ENCODE measurements at places on chromosomes 3 and 15.

DNA sequence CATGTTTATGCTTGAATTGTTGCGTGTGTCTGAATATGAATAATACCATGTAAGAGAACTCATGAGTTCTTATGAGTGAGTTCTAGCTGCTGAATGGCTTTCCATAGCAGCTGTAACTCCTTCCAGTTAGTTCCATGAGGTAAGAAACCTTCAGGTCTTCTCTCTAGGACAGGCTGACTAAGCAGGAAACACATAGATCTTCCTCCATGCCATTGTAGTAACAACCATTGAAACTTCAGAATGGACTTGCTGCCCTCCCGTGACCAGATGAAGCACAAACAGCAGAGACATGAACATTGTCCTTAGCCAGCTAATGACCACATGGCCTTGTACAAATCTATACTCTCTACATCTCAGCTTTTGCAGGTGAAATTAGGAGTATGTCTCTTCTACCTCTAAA lies 200.0 kb downstream of the ZNF385D start:
- DNase-seq = no peak

GRCh38 chr15:50753463-50753862 lies 12.0 kb downstream of the SPPL2A start:
- DNase-seq = no peak

- no peak for DNase-seq
These were observed 997.8 kb upstream of the CFAP20DC start for GRCh38 chr3:60047426-60048200.

GRCh38 chr3:150495563-150496168 lies 50.6 kb downstream of the SERP1 start:
- DNase-seq = peak; percentile 63

DNA sequence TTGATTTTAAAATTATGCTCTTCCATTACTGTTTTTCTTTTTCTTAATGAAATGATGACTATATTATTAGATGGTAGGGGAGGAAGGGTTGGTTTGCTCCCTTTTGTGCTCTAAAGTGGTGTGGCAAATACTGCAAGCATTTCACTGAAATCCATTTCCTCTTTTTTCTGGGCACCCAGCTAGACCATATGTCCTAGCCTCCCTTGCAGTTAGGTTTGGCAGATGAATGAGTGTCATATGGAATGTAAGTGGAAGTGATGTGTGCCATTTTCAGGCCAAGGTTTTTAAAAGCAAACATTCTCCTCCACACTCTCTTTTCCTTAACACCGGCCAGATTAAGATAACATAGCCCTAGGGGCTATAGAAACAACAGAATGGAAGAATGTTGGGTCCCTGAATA lies 363.0 kb downstream of the FGF12 start:
- DNase-seq = no peak

GRCh38 chr3:48436855-48437254 lies 3.1 kb downstream of the CCDC51 start:
- DNase-seq = no peak

DNA sequence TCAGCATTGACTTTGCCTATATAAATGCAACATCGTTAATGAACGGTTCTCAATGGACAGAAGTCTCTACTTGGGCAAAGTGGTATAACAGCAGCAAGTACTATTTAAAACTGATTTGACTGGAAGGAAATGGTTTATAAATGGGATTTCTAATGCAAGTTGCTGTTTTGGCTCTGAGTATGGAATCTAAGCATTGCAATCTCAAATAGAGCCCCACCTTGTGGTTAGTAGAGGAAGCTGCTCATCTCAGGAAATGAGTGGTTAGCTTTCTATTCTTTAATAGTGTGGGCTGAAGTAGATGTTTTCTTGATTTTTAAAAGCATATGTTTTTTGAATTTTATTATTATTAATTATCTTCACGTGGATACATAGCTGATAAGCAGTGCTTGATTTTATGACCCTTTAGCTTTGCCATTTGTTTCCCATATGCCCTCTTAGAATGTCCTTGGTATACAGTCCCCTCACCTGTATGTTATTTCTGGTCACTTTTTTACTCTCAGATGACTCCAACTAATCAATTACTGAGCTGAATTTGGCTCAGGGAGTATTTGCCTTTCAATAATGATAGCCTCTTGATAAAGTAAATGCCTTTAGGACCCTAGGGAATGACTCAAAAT lies 67.1 kb downstream of the OXSM start:
- peak; percentile 57 for DNase-seq

GRCh38 chr3:41328926-41329325 lies 129.6 kb downstream of the CTNNB1 start:
- no peak for DNase-seq

DNA sequence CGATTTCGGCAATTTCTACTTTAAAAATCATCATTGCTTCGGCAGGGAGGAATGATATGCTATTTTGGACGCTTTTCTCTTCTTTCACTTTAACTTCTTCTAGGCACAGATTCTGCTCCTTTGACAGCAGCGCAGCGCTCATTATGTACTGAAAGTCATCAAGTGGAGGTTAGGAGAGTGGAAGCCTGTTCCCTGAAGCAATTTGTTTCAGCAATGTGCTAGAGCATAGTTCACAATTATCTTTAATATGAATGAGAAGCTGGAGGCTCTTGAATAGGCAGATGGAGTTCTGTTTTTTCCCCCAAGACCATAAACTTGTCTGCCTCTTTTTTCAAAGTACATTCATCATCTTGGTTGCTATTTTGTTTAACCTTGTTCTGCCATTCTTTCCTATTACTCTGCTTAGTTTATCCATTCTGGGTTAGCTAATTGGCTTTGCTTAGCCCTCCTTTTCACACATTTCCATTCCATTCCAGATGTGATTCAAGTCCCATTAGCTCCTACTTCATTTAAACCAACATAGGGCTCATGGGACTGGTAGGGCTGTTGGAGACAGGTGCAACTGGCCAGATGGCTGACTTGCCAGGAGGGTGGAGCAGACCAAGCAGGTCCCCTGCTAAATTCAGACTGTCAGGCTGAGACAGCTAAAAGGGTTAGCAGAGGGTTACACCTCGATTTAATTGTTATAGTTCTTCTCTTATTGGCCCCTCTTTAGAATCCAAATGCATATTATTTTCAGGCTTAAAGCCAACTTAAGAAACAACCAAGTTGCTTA lies 534.7 kb upstream of the CBLB start:
- DNase-seq = no peak

DNA sequence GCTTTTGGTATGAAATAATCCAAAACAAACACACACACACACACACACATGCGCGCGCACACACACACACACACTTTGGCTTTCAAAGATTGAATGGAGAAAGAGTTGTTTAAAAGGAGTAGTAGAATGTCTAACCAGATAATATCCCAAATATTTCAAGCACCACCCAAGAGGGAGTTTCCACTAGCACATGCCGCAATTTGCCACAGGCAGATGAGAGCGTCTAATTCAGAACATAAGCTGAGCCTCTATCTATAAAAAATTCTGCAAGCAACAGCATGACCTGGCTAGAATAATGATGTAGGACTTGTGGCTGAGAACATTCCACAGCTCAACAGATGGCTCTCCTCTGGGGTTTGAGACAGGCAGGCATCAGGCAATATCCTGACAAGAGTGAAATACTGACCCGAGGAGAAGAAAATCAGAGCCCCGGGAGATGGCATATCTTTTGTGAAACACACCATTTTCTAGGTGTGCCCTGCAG lies 302.5 kb upstream of the GADL1 start:
- DNase-seq = no peak

GRCh38 chr3:76024640-76025039 lies 239.3 kb upstream of the ZNF717 start:
- DNase-seq = no peak

GRCh38 chr15:39086641-39087040 lies 494.2 kb upstream of the THBS1 start:
- DNase-seq = no peak

GRCh38 chr3:187567661-187568121 lies 102.5 kb downstream of the SST start:
- no peak for DNase-seq

GRCh38 chr3:61358364-61358763 lies 107.1 kb upstream of the FHIT start:
- peak; percentile 1 for DNase-seq

DNA sequence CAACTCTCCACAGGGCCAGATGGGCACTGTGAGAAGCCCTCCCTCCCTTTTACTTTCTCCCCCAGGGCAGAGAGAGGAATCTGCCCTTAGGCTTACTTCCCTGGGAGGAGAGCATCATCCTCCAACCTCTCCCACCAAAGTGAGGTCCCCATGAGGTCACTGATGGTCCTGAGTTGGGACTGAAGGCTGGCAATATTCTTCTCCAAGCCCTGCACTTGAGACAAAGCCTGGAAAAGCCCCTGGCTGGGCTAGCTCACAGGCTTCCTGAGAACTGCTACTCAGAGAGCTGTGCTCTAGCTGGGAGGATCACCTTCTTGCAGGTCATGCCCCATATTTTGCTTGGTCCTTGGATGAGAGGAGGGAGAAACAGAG lies 110.0 kb upstream of the MEF2A start:
- DNase-seq = no peak

DNA sequence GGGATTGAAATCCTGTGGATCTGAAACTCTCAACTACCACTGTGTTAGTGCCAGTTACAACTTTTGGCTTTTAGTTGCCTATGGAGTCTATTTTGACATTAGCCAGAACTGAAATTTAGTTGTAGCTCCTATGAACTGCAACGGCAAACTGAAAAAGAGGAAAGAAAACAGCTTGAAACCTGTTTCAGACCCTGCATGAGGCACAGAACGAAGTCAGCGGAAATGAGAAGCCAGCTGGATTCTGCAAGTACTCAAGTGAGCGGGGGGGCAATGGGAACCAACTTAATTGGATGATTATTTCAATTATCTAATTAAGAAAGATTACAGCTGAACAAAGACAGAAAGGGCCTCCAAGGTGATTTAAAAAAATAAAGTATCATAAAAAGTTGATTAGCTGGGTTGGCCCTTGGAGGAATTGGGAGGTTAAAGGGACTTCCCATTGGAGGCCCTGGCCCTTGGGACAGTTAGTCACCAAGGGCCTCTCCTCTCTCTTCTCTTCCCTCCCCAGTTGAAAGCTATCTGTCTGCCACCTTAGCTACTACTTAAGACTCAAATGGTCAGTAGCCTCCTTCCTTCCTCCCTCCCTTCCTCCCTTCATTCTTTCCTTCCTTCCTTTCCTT lies 352.1 kb downstream of the SHQ1 start:
- no peak for DNase-seq

DNA sequence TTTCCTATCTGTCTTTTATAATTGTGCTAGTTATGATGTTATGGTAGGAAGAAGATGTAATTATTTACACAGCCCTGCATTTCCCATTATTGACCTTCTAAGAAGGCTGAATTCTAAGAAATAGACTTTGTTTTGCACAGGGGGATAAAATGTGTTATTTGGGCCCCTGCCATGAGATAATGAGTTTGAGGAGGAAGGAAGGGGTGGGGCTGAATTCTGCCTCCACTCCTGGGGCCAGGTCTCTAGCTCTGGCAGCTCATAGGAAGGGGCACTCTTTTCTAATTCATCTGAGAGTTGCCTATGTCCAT lies 69.2 kb upstream of the GOLGA8B start:
- DNase-seq = no peak

GRCh38 chr15:55222588-55222987 lies 25.8 kb upstream of the RSL24D1 start:
- peak; percentile 26 for DNase-seq

- no peak for DNase-seq
These were observed 171.0 kb downstream of the FNDC3B start for GRCh38 chr3:172210355-172210754.

DNA sequence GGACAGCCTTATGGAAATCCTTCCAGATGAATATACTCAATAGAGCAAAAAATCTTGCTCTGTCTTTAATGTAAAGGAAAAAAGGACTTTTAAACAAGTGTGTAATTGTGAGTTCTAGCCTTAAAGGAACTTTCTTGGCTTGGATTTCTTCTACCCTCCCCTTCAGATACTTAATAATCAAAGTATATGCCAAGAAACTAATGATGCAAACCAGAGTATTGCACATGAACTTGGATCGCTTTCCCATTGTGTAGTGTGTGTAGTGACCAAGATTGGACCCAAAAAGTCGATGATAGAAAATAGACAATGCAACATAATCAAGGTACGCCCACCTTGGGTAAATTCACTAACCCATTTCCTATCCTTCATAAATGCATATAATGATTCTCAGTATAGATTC lies 123.8 kb downstream of the TIGIT start:
- no peak for DNase-seq

DNA sequence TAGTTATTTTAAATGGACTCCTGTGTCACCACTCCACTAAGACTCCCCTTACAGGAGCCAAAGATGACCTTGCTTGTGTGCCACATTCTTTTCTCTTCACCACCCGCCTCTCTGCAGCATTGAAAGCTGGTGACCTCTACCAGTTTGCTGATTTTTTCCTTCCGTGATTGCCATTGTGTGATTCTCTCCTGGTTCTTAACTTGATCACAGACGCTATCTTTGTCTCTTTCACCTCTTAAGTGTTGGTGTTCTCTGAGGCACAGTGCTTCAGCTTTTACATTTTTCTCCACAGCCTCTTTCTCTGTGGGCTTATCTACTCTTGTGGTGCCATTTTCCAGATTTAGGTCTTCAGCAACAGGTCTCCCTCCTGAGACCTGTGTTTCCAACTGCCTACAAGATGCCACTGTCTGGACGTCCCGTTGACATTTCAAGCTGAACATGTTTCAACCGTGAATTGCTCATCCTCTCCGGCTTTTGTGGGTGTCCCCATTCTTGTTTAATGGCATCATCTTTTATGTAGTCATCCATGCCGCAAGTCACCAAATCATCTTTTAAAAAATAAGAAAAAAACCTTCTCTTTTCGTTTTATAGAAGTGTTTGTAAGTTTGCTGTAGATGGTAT lies 26.5 kb downstream of the IQGAP1 start:
- DNase-seq = no peak

DNA sequence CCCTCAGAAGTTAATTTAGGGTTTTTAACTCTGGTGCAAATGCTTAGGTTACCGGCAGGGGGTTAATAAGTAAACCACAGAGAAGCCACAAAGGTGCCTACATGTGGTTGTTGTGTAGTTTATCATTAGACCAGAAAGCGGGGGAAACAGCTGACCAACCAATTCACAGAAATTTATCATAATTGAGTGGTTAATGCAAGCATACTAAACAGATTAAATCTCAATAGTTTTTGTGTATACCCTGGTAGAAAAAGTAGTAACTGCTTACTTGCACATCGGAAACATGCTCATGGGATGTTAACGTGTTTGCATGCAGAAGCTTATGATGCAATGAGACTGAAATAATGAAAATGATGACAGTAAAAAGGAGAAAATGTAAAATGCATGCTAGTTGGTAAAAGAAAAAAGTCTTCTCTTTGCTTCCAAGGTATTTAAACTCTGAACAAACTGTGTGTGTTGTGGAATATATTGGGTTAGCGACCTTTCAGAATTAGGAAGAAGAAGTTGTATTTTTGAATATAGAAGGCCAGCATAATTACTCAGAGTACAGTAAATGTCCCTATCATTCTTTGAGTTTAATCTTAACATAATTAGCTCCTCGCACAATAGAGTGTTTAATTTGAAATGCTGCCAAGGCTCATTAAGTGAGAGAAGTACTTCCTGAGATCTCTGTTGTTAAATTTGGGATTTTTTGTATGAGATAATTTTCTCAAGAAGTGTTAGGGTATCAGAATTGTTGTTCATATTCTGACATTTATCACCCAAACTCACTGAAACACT lies 316.2 kb downstream of the PTPRG start:
- no peak for DNase-seq
